ENCODE measurements at places on chromosomes 7 and 10.

DNA sequence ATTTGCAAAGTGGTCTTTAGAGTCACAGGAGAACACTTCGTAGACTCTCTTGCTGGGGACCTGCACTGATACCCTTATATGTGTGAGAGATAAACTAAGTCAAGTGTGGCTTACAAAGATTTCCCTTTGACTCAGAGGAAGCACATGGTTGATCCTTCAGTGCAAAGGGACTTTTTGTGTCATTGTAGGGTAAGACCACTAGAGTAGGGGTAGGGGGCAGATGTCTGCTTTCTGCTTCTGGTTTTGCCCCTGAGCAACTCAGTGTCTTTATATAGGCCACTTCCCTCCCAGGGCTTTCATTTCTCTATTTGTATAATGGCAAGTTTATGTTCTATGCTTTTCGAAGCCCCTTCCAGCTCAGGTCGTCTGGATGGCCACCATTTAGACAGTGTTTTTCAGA is 281.7 kb downstream of the SORCS3 start:
- no peak for DNase-seq

GRCh38 chr10:1782841-1783240 is 45.5 kb upstream of the ADARB2 start:
- no peak for DNase-seq

GRCh38 chr7:1943326-1943725 is 273.2 kb downstream of the ELFN1 start:
- DNase-seq: no peak

GRCh38 chr10:34374356-34375045 is 440.6 kb downstream of the PARD3 start:
- peak; percentile 72 for DNase-seq

DNA sequence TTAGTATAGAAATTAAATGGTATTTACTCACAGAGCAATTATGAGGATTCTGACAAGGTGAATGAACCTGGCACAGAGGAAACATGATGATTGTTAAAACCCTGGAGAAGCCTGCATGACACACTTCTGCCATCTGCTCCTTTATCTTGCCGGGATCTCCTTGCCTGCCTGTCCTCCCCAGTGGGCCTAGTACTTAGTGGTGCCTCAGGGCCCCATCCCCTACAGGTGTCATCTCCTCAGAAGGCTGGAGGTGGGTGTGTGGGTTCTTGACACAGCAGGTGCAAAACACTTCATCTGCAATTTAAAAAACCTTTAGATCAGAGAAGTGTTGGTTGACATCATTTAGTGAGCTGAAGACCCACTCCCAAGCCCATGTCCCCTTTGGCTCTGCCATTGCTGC is 261.2 kb downstream of the ADRA2A start:
- DNase-seq: no peak

GRCh38 chr7:38478404-38478803 is 152.8 kb downstream of the AMPH start:
- DNase-seq: no peak

DNA sequence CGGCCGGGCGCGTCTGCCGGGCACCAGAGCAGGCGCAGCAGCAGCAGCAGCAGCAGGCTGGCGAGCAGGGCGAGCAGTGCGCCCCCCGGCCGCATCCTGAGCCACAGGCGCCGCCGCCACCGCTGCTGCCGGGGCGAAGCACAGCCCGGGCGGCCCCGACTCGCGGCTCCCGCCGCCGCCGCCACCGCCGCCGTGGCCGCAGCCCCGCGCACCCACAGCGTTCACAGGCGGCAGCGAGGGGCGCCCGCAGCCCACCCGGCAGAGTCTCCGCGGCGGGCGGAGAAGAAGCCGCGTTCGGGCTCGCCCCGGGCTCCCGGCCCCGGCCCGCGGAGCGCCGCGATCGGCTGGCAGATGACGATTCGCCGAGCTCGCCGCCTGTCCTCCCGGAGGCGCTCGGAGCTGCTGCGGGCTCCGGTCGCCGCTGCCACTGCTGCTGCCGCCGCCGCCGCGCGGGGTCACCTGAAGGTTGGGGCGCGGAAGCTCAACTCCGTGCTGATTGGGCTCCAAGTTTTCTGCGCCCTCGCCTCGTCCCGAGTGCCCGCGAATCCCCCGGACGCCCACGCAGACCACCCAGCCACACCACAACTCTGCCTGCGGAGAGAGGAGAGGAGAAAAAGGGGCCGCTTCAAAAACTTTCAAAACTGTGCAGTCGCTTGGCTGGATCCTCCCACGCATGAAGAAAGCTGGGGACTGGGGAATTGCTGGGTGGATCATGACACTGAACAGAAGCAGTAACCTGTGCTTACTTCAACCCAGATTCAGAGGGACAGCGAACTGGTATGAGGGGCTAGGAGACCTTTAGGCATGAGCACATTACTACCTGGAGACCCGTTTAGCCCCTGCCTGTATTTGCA is at the start of gene ST8SIA6:
Gene ST8SIA6, minus strand, starts transcription at position 435 of the 854 bp plus-strand sequence. Its CDS starts 340 bp downstream, at position 95.
- DNase-seq: peak; percentile 65
